ENCODE measurements at places on chromosomes 1 and 21. TPM values are rescaled to one million over a fixed set of nuclear protein-coding genes. Genes with fewer than 3 reads are reported as not detected.

Gene PATJ
- 21.6 TPM for total RNA-seq

Gene RASSF5
- total RNA-seq: 240 TPM

Gene OLIG2
- total RNA-seq: not detected

Gene FAM163A
- not detected for total RNA-seq

Gene EDARADD
- 7.1 TPM for total RNA-seq

Gene RIMS3
- 8.8 TPM for total RNA-seq

Gene SH3D21
- 16.3 TPM for total RNA-seq

Gene TBX19
- total RNA-seq: 7.2 TPM

Gene GBP3
- total RNA-seq: 9.0 TPM

Gene TYW3
- total RNA-seq: 22.9 TPM

Gene NKAIN1
- total RNA-seq: not detected

Gene ASCL5
- 0.22 TPM for total RNA-seq

Gene OR2T29
- total RNA-seq: not detected

Gene PGBD2
- total RNA-seq: 6.1 TPM

Gene RNU1-4
- total RNA-seq: 1,278 TPM

Gene ZNF697
- 0.32 TPM for total RNA-seq

All from activated T-cell treated with anti-CD3 and anti-CD28 coated beads, Interleukin-2, amount 50 U/mL, for 72 hours (primary cell).